NCI-H1694 treated with DMSO at 0.1 percent for 48 hours (cell line): ENCODE measurements at places on chromosomes 7 and 10.

- no peak for DNase-seq
Observed at GRCh38 chr10:46026106-46026505, 4.3 kb downstream of the NCOA4 start.

DNA sequence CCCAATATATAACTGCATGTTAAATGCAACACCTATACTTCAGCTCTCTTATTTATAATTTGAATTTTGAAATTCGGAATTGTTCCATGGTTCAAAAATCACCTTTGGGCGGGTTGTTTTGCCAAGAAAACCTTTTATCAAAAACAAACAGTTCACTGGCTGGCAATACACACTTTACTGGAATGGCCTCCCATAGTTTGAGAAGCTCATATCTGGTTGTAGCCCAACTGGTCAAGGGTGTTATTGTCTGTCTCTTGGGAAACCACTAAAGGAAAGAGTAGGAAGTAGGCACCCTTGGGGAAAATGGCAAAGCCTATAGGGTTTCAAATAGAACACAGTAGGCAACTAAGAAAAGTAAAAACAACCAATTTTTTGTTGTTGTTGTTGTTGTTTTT is 117.9 kb downstream of the HIPK2 start:
- no peak for DNase-seq

DNA sequence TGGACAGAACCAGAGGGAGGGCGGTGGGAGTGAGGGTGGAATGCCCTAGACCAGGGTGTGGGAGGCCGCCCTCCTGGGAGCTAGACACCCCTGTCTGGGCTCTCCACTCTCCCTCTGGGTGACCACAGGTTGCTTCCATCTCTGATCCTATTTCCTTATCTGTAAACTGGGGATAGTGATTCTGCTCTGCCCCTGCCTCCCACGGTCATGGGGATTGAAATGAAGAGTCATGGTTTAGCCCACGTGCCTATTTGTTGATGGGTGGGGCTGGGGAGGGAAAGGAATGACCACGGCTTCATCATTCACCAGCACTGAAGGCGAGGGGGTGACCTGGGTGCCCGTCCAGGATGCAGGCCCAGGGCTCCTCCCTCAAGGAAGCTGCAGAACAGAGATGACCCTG is 49.3 kb upstream of the PCBD1 start:
- DNase-seq: no peak

DNA sequence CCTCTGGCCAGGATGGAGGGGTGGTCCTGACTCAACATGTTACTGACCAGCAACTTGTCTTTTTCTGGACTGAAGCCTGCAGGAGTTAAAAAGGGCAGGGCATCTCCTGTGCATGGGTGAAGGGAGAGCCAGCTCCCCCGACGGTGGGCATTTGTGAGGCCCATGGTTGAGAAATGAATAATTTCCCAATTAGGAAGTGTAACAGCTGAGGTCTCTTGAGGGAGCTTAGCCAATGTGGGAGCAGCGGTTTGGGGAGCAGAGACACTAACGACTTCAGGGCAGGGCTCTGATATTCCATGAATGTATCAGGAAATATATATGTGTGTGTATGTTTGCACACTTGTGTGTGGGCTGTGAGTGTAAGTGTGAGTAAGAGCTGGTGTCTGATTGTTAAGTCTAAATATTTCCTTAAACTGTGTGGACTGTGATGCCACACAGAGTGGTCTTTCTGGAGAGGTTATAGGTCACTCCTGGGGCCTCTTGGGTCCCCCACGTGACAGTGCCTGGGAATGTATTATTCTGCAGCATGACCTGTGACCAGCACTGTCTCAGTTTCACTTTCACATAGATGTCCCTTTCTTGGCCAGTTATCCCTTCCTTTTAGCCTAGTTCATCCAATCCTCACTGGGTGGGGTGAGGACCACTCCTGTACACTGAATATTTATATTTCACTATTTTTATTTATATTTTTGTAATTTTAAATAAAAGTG is 6.0 kb downstream of the PLAU start:
- DNase-seq: no peak

- no peak for DNase-seq
Observed at GRCh38 chr7:134197345-134197744, 70.2 kb downstream of the LRGUK start.

DNA sequence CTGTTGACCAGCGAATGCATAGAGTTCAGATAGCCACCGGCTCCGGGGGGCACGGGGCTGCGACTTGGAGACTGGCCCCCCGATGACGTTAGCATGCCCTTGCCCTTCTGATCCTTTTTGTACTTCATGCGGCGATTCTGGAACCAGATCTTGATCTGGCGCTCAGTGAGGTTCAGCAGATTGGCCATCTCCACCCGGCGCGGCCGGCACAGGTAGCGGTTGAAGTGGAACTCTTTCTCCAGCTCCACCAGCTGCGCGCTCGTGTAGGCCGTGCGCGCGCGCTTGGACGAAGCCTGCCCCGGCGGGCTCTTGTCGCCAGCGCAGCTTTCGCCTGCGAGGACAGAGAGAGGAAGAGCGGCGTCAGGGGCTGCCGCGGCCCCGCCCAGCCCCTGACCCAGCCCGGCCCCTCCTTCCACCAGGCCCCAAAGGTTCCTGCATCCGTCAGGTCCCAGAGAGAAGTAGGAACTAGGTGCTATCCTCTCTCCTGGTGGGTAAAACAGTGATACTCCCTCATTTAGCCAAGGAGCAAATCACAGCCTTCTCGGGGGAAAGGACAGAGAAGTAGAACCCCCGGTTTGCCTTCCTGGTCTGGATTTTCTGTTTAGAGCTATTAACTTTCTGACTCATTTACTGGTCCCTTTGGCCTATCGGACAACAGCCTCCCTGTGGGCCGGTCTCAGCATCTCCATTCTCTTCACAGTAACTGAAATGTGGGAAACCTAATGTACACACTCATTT is 6.1 kb upstream of the HOXA2 start:
- no peak for DNase-seq

DNA sequence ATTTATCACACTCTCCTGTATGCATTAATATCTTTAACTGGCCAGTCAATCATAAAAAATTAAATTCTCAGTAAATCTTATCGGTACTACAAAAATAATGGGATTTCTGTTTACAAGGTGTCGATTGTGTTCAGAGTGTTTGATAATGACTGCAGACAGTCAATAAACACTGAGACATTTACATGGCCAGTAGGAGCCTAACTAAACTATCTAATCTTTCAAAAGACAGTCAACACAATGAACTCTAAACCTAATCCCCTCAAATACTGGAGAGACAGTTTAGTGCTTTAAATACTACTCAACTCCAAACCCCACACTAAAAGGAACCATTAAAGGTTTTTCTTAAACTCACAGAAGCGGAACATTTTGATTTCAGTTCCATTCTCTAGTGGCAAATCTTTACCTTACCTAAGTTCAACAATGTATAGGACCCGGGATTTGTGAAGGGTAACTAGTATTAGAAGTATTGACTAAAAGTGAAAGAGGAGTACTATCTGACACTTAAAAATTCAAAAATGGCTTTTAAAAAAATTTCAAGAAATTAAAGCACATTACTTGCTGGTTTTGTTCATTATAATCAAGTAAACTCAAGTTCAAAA is 37.3 kb upstream of the EXOC6 start:
- no peak for DNase-seq
